ENCODE measurements at places on chromosomes 12 and 14. TPM values are rescaled to one million over a fixed set of nuclear protein-coding genes. Genes with fewer than 3 reads are reported as not detected.
A peak's percentile ranks its signal among the peaks of the same experiment; 100 is the strongest.

DNA sequence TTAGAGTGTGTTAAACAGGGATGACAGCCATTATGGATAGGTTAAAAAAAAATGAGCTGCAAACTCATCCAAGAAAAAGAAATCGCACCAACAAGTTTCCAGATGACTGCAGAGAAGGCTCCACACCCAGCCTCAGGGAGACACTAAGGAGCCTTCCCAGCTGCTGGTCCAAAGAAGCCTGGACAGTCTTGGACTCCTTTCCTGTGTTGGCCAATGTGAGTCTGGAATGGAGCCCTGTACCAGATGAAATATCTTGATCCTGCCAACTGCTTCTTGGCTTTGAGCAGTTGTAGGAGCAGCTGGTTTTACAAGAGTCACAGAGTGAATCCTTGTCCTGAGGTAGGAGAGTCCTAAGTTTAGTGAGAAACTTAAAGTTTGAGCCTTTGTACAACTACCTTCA, 44.5 kb downstream of the SLC38A1 start:
- no peak for DNase-seq

DNA sequence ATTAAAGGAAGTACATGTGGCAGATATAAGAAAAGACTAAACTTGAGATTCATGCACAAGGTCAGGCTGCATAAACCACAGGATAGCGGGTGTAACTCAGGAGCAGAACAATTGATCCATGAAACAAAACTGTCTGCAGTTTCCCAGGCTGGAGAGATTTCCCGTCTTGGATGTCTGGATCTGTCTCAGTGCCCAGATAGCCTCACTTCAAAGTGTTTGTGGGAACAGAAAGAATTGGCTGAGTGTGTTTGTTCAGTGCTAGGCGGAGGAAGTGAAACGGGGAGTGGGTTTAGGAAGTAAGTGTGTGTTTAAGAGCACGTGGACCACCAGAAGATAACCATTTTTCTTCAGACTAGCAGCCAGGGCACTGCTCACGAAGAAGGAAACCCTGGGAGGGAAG, 1.4 kb upstream of the RNASE10 start:
- DNase-seq: no peak

DNA sequence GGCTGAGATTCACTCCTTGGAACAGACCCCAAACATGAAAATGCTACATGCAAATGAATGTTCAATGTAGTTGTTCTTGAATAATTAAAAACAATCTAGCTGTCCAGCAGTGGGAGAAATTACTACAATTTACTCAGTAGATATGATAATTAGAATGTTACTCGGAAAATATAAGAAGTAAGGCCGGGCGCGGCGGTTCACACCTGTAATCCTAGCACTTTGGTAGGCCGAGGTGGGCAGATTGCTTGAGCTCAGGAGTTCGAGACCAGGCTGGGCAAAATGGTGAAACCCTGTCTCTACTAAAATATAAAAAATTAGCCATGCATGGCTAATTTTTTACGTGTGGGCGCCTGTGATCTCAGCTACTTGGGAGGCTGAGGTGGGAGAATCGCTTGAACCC, 15.3 kb upstream of the PTGER2 start:
- no peak for DNase-seq

DNA sequence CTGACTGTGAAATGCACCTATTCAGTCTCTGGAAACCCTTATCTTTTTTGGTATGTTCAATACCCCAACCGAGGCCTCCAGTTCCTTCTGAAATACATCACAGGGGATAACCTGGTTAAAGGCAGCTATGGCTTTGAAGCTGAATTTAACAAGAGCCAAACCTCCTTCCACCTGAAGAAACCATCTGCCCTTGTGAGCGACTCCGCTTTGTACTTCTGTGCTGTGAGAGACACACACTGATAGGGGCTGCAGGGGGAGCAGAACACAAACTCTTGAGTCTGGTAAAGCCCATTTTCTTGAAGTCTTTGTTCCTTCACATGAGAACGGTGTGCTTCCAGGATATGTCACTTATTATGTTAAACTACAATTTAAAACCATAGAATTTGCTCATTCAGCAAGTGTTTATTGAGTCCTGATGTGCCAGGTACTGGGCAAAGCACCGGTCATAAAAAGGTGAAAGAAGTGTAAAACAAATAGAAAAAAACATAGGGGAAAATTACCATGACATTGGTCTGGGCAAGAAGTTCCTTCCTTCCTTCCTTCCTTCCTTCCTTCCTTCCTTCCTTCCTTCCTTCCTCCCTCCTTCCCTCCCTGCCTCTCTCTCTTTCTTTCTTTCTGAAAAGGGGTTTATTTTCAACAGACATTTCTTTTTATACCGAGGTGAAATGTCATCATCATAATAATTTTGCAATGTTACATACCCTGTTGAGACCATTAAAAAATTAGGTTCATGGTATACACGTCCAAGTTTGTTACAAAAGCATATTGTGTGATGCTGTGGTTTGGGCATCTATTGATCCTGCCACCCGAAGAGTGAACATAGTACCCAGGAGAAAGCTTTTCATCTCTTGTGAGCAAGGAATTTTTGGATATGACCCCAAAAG, 50.7 kb upstream of the OR4E1 start:
- no peak for DNase-seq

DNA sequence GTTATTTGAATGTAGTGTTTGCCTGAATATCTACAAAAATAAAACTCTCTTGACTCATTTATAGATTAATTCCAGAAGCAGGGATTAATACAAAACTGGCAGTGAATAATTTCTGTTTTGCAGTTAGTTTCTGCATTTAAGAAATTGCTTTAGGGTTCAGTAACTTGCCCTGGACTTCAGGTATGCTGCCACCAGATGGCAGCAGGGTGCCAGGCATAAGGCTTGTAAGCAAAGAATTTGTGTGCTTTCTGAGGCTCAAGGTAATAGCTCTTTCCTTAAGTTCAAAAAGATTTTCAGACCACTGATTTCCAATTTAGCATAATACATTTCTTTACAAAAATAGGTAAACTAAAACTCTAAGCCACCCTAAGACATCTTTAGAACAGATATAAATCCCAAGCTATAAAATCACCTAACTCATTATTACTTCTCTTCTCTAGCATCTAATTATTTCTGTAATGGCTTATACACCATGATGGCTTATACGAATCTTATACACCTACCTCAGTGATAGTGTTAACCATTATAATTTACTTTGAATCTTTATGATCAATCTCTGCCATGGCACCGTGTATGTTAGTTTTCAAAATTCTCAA, 398.3 kb downstream of the APAF1 start:
- peak; percentile 40 for DNase-seq

Gene NANOG
- not detected for total RNA-seq
